ENCODE measurements at places on chromosomes 5 and 9.
A peak's percentile ranks its signal among the peaks of the same experiment; 100 is the strongest.

DNA sequence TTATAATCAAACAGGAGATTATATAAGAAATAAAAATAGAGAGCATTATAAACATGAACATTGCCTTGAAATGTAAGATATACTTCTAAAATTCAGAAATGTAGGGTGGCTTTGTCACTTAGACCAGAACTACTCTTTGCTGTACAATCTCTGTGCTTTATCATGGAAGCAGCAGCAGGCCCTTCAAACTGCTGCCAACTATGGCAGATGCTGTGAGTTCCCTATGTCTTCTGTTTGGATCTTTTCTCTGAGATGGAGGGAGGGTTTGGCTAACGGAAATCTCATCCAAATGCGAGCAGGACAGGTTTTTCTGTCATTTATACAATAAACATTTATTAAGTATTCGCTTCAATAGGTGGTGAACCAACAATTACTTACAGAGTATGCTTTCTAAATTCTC is 34.8 kb upstream of the RICTOR start:
- H3K36me3 ChIP-seq, result peaks cover 93% of the 10 kb centered on the region
- no peaks in the 10 kb centered on the region for H3K27me3 ChIP-seq
- ATAC-seq, result no peak
- peaks cover 4% of the 10 kb centered on the region for H3K4me1 ChIP-seq
- H3K4me3 ChIP-seq, result no peak overlapping the region

DNA sequence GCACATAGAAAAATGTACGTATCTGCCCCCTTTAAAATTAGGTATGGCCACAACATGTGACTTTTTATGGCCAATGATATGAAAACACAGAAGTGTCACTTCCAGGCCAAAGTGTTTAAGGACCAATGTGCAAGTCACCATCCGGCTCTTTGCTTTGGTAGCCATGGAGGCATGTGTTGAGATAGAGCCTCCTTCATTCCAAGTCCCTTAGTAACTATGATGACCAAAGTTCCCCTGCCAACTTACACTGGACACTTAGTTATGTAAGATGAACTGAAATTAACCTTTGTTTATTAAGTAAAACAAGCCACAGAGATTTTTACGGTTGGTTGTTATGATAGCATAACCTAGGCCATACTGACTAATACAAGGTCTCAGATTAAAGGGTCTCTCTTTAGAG is 51.0 kb downstream of the FBN2 start:
- H3K4me1 ChIP-seq, result no peaks in the 10 kb centered on the region
- no peaks in the 10 kb centered on the region for H3K36me3 ChIP-seq
- H3K27me3 ChIP-seq, result no peaks in the 10 kb centered on the region
- H3K4me3 ChIP-seq, result no peak overlapping the region

- H3K27me3 ChIP-seq, result no peaks in the 10 kb centered on the region
- no peak overlapping the region for H3K4me3 ChIP-seq
- ATAC-seq, result no peak
Measured at GRCh38 chr5:164741376-164741775, 1236.0 kb downstream of the MAT2B start.

- ATAC-seq, result no peak
- H3K4me1 ChIP-seq, result no peaks in the 10 kb centered on the region
- H3K36me3 ChIP-seq, result no peaks in the 10 kb centered on the region
- no peak overlapping the region for H3K4me3 ChIP-seq
- peaks cover 5% of the 10 kb centered on the region for H3K27me3 ChIP-seq
Measured at GRCh38 chr9:17613758-17614157, 34.9 kb downstream of the SH3GL2 start.

- H3K27me3 ChIP-seq, result peaks cover 23% of the 10 kb centered on the region
- H3K27ac ChIP-seq, result peak overlapping the region; percentile 80
- H3K4me3 ChIP-seq, result peak overlapping the region; percentile 70
- H3K4me1 ChIP-seq, result peaks cover 7% of the 10 kb centered on the region
- ATAC-seq, result peak; percentile 93
Measured at GRCh38 chr9:97559111-97559514, 57.6 kb downstream of the TMOD1 start.

GRCh38 chr5:137304226-137304874 is 194.8 kb downstream of the SPOCK1 start:
- no peak overlapping the region for H3K27ac ChIP-seq
- ATAC-seq, result no peak
- no peak overlapping the region for H3K4me3 ChIP-seq

DNA sequence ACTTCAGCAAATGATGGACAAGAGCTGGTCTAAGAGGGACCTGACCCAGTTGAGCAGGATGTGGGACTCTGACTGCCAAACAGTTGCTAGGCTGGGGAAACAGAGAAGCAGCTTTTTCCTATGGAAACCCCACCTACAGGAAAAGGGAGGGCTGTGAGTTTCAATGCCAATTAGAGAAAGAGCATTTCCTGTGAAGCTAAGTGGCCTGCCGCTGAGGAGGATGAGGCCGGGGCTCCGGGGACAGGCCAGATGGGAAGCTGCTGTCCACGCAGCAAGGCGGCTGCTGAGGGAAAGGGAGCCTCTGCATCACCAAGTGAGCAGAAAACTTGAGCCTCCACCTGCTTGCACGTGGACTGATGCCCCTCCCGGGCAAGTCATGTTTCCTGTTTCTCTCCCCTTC is at the start of gene PCDH12:
TSS of gene PCDH12 (minus strand) at position 90 of the 400 bp plus-strand sequence. CDS start 351 bp downstream, outside the sequence.
- H3K4me3 ChIP-seq, result peak within 1 kb of the TSS; percentile 87
- H3K36me3 ChIP-seq, result no peaks in the 10 kb centered on the region
- peak within 1 kb of the TSS; percentile 96 for H3K27ac ChIP-seq
- H3K27me3 ChIP-seq, result no peaks in the 10 kb centered on the region
- peak; percentile 31 for ATAC-seq

DNA sequence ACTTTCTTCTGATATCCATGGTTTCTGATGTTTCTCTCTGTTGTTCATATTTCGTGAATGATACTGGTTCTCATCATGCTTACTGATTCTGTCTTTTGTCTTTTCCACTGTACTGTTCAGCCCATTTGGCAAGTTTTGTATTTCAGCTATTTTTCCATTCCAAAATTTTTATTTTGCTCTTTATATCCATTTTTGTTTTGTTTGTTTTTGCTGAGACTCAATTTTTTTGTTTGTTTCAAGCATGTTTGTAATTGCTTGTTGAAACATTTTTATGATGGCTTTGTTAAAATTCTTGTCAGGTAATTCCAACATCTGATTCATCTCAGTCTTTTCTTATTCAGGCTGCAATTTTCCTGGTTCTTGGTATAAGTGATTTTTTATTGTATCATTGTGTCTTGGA is 64.0 kb downstream of the ERCC6L2 start:
- no peak for ATAC-seq
- H3K4me1 ChIP-seq, result no peaks in the 10 kb centered on the region
- no peak overlapping the region for H3K4me3 ChIP-seq
- peaks cover 100% of the 10 kb centered on the region for H3K36me3 ChIP-seq
- H3K27me3 ChIP-seq, result no peaks in the 10 kb centered on the region

DNA sequence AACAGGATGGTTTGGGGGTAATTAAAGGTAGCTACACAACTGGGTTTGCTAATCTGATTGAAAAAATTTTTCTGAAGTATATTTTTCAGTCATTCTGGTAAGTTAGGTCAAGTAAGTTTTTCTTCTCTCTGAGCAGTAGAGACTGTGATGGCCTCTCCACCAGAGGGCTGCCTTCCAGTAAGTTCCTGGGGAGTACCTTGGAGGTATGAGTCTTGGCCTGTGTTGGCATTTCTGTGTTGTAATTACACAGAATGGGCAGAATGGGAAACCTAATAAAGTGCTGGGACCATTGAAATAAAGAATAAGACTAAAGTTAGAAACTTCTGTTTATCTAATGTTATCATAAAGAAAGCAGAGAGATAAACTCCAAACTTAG is 430.8 kb downstream of the ARHGEF28 start:
- no peaks in the 10 kb centered on the region for H3K36me3 ChIP-seq
- no peak overlapping the region for H3K4me3 ChIP-seq
- H3K27me3 ChIP-seq, result peaks cover 26% of the 10 kb centered on the region
- ATAC-seq, result no peak
- no peaks in the 10 kb centered on the region for H3K4me1 ChIP-seq

DNA sequence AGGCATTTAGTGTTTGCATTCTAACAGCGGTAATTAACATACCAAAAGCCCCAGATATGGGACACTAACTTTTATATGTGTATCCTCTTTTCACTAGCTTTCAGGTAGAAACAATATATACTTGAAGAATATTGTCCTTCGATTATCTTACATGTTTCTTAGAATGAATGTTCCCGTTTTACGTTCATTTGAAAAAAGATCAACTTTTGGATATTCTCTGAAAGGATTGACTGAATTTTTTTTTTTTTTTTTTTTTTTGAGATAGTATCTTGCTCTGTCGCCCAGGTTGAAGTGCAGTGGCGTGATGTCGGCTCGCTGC is 32.2 kb upstream of the FSD1L start:
- H3K4me1 ChIP-seq, result no peaks in the 10 kb centered on the region
- ATAC-seq, result no peak
- H3K27ac ChIP-seq, result no peak overlapping the region
- H3K27me3 ChIP-seq, result peaks cover 26% of the 10 kb centered on the region
- H3K4me3 ChIP-seq, result no peak overlapping the region

- H3K27ac ChIP-seq, result peak overlapping the region; percentile 55
- H3K36me3 ChIP-seq, result peaks cover 64% of the 10 kb centered on the region
- H3K4me1 ChIP-seq, result peaks cover 45% of the 10 kb centered on the region
- peak; percentile 9 for ATAC-seq
- H3K27me3 ChIP-seq, result no peaks in the 10 kb centered on the region
Measured at GRCh38 chr5:68288707-68289134, 73.2 kb downstream of the PIK3R1 start.

- H3K27ac ChIP-seq, result no peak overlapping the region
- H3K36me3 ChIP-seq, result no peaks in the 10 kb centered on the region
- no peaks in the 10 kb centered on the region for H3K4me1 ChIP-seq
- no peak for ATAC-seq
- peaks cover 3% of the 10 kb centered on the region for H3K27me3 ChIP-seq
Measured at GRCh38 chr5:61881821-61882487, 424.1 kb upstream of the KIF2A start.

GRCh38 chr5:96905864-96906263 is 29.6 kb downstream of the ERAP2 start:
- H3K4me1 ChIP-seq, result peaks cover 10% of the 10 kb centered on the region
- H3K4me3 ChIP-seq, result no peak overlapping the region
- no peaks in the 10 kb centered on the region for H3K27me3 ChIP-seq
- no peak for ATAC-seq

GRCh38 chr5:167451076-167451475 is 840.4 kb upstream of the WWC1 start:
- no peak overlapping the region for H3K27ac ChIP-seq
- no peaks in the 10 kb centered on the region for H3K27me3 ChIP-seq
- no peak for ATAC-seq
- H3K4me3 ChIP-seq, result no peak overlapping the region
- no peaks in the 10 kb centered on the region for H3K36me3 ChIP-seq

- no peaks in the 10 kb centered on the region for H3K4me1 ChIP-seq
- no peak overlapping the region for H3K27ac ChIP-seq
- peaks cover 22% of the 10 kb centered on the region for H3K27me3 ChIP-seq
- no peak for ATAC-seq
- no peak overlapping the region for H3K4me3 ChIP-seq
Measured at GRCh38 chr9:69931340-69931739, 110.7 kb downstream of the CFAP95 start.

GRCh38 chr5:125348221-125348692 is 601.8 kb upstream of the ZNF608 start:
- no peak overlapping the region for H3K27ac ChIP-seq
- no peak overlapping the region for H3K4me3 ChIP-seq
- ATAC-seq, result no peak
- no peaks in the 10 kb centered on the region for H3K4me1 ChIP-seq
- H3K27me3 ChIP-seq, result no peaks in the 10 kb centered on the region
- H3K36me3 ChIP-seq, result no peaks in the 10 kb centered on the region

DNA sequence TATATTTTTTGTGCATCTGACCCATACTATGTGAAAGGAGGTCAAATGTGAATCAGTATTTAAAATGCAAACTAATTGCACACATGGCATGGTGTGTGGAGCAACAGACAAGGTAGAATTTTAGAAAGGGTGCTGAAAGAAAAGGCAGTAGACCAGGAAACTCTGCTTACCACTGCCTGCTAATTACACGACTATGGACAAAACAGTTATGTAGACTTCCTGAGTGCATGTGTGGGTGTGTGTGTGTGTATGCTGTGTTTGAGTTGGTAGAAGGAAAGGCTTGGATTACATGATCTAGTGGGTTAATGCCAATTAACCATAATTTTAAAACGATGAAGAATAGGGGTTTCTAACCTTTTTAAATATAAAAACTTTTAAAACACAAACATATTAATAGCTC is 349.9 kb downstream of the SH3GL2 start:
- no peak for ATAC-seq
- no peak overlapping the region for H3K4me3 ChIP-seq
- H3K4me1 ChIP-seq, result no peaks in the 10 kb centered on the region
- no peaks in the 10 kb centered on the region for H3K36me3 ChIP-seq

DNA sequence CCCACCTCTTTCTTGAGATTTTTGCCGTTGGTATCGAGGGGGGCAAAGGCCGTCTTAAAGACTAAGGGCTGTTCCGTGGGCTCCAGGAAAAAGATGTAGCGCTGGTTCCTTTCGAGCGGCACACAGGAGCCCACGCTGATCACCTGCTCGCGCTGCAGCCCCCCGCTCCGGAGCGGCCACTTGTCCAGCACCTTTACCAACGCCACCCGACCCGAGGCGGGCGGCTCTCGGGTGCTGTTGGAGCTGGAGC is 781 bp downstream of the NRG2 start:
- no peaks in the 10 kb centered on the region for H3K36me3 ChIP-seq
- H3K4me3 ChIP-seq, result peak overlapping the region; percentile 36
- H3K27ac ChIP-seq, result no peak overlapping the region
- H3K4me1 ChIP-seq, result peaks cover 4% of the 10 kb centered on the region
- ATAC-seq, result no peak
- peaks cover 44% of the 10 kb centered on the region for H3K27me3 ChIP-seq

DNA sequence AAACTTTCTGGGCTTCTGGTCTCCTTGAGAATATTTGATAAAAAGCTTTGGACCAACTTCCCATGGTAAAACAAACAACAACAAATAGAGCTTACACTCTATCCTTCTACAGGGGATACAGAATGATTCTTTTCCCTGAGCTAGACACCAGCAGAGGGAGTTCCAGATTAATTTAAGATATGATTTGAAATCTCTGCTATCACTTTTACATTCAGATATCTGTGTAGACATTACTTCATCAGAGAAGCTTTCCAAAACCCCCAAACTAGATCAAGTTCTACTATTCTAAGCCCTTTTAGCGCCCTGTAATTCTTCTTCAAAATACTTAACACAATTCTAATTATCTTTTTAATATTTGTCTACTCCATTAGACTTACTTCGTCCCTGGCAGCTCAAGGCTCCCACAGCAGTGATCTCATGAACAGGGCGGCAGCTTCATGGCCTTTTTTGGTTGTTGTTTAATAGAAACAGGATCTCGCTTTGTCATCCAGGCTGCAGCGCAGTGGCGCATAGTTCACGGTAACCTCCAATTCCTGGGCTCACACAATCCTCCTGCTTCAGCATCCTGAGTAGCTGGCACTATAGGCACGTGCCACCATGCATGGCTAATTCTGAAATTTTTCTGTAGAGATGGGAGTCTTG is 955 bp upstream of the GALNT12 start:
- H3K27ac ChIP-seq, result no peak overlapping the region
- peaks cover 23% of the 10 kb centered on the region for H3K4me1 ChIP-seq
- peaks cover 10% of the 10 kb centered on the region for H3K27me3 ChIP-seq
- peak overlapping the region; percentile 80 for H3K4me3 ChIP-seq
- H3K36me3 ChIP-seq, result no peaks in the 10 kb centered on the region
- no peak for ATAC-seq

DNA sequence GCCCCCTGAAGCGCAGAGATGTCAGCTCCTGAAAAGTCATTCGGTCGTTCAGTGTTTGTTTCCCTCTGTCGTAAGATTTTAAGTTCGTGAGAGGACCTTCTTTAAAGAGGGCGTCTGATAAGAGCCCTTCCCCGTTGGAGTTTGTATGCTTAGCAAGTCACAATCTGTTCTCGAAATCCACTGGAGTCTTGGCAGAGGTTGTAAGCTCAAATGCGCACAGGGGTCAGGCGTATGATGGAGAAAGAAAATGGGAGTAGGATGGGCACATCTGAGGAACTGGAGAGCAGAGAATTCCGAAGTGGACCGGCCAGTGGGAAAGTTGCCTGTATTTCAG is 710 bp downstream of the HSD17B4 start:
- peaks cover 14% of the 10 kb centered on the region for H3K36me3 ChIP-seq
- peak overlapping the region; percentile 86 for H3K4me3 ChIP-seq
- peaks cover 5% of the 10 kb centered on the region for H3K4me1 ChIP-seq
- no peaks in the 10 kb centered on the region for H3K27me3 ChIP-seq
- peak overlapping the region; percentile 83 for H3K27ac ChIP-seq

Data from activated T-helper 17 cell treated with anti-CD3 and anti-CD28 coated beads, Interleukin-2, amount 50 U/mL, for 72 hours (primary cell).